ENCODE measurements at places on chromosomes 5 and 9.

GRCh38 chr9:134336924-134337323, 10.7 kb downstream of the RXRA start:
- DNase-seq: no peak

DNA sequence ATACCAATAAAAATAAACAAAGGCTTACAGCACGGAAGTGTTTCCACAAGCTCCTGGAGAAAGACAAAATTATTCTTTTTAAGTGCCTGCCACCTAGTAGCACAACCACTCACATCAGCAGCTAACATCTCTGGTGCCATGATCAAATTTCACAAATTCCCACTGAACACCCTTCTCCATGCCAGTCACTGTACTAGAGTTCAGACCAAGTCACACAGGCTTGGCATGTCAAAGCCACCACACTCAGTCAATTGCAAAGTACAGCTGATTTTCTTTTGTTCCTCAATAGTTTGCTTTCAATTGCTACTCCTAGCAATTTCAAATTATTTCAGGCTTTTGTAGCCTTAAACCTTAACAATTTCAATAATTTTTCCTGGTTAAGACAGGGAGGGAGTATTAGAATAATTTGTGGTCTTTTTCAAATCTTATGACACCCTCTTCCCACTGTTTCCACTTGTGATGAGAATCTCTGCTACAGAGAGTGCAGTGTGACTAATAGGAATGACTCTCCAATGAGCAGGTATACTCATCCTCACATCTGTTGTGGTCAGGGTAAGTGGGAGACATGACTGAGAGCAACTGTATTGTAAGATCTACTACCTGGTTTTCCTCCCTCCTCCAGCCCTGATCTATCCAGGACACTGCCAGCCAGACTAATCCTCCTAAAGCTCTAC, 46.2 kb downstream of the RNF145 start:
- no peak for DNase-seq

- no peak for DNase-seq
Measured at GRCh38 chr5:72658761-72659540, 151.7 kb upstream of the ZNF366 start.

GRCh38 chr9:82555031-82555430, 507.9 kb downstream of the RASEF start:
- DNase-seq: no peak

DNA sequence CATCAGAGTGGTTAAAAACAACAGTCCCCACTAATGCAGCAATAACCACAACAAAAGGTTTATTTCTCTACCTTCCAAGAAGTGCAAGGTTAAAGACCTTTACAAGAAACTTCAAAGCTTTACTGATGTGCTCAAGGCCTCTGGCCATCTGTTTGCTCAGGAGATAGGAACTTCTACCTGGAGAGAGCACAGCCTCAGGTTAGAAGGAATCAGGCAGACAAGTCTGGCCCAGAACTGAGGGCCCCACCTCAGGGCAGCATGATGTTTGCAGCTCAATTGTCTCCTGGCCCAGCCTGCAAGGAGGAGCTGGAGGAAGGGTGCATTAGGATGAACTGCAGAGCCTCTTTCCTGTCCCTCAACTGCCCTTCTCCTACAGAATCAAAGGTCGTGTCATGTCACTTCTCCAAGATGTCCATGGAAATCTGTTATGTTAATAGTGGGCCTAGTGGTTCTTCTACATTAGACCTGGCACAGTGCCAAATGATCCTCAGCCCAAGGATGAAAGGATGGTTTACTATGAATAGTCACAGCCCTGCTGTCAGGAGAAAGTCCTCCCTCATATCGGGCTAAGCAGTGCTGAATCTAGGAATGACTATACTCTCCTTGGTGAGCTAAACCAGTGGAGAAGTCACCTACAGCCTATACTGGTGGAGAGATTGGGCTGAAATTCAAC, 98.9 kb upstream of the NTRK2 start:
- no peak for DNase-seq

- DNase-seq: peak; percentile 56
Measured at GRCh38 chr5:139296862-139297326, 3.4 kb downstream of the MATR3 start.

DNA sequence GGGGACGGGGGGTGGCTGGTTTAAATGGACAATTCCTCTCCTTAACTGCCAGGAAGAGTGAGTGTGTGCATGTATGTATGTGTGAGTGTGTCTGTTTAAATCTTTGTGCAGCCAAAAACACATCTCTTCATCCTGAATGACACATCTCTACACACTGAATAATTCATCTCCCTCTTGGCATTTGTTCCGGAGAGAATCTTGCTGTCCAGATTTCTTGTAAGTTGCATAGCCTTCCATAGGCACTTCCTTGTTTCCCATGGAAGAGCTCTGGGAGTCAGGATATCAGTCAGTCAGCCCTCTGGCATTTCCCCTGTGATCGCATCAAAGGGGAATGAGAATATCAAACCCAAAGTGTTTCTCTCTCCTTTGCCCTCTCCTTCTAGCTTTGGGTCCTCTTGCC, 74.7 kb downstream of the WWC1 start:
- DNase-seq: no peak
